ENCODE measurements at places on chromosomes 2 and 18.

DNA sequence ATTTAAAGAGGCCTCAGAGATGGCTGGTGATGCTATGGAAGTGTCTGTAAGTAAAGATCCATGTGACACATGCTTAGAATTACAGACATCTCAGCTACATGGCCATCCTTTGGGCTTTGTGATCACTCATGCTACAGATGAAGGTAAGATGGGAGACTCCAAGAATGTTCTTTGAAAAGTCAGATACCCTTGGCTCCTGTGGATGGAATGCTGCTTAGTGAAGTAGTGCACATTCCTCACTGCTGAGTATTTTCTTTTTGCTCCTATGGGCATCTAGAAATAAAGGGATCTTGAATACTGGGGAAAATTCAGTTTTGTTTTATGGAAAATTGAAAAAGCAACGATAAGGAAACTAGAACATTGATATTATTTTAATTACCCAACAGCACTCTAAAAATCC lies 55.2 kb upstream of the REV1 start:
- no peak for ATAC-seq

- no peak for ATAC-seq
Observed at GRCh38 chr2:16832910-16833309, 167.3 kb upstream of the CYRIA start.

GRCh38 chr2:50808694-50809093 lies 223.2 kb downstream of the NRXN1 start:
- no peak for ATAC-seq

GRCh38 chr2:131026919-131027318 lies 66.3 kb downstream of the FAM168B start:
- no peak for ATAC-seq

- ATAC-seq: no peak
Observed at GRCh38 chr2:12457831-12458230, 258.9 kb upstream of the TRIB2 start.

GRCh38 chr2:201447086-201447485 lies 4.2 kb downstream of the TRAK2 start:
- no peak for ATAC-seq

GRCh38 chr2:140892911-140893637 lies 1237.7 kb downstream of the LRP1B start:
- ATAC-seq: no peak

DNA sequence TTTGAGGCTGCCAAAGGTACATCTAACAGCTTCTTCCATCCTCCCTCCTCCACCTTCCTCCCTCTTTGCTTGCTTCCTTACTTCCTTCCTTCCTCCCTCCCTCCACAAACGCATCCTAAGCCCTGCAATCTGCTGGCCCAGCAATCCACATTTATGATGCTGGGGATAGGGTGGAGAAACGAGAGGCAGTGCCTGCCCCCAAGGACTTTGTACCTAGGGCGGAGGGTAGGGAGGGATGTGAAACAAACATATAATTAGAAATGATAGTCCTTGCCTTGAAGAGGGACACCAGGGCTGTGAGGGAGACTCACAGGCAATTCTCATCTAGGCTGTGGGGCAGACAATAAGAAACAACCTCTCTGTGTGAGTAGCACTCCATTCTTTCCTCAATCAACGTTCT lies 188.3 kb downstream of the ANKRD30B start:
- ATAC-seq: no peak

- peak; percentile 69 for ATAC-seq
Observed at GRCh38 chr2:8754106-8754776, 72.4 kb downstream of the ID2 start.

- ATAC-seq: no peak
Observed at GRCh38 chr2:127096280-127096679, 10.7 kb downstream of the BIN1 start.

DNA sequence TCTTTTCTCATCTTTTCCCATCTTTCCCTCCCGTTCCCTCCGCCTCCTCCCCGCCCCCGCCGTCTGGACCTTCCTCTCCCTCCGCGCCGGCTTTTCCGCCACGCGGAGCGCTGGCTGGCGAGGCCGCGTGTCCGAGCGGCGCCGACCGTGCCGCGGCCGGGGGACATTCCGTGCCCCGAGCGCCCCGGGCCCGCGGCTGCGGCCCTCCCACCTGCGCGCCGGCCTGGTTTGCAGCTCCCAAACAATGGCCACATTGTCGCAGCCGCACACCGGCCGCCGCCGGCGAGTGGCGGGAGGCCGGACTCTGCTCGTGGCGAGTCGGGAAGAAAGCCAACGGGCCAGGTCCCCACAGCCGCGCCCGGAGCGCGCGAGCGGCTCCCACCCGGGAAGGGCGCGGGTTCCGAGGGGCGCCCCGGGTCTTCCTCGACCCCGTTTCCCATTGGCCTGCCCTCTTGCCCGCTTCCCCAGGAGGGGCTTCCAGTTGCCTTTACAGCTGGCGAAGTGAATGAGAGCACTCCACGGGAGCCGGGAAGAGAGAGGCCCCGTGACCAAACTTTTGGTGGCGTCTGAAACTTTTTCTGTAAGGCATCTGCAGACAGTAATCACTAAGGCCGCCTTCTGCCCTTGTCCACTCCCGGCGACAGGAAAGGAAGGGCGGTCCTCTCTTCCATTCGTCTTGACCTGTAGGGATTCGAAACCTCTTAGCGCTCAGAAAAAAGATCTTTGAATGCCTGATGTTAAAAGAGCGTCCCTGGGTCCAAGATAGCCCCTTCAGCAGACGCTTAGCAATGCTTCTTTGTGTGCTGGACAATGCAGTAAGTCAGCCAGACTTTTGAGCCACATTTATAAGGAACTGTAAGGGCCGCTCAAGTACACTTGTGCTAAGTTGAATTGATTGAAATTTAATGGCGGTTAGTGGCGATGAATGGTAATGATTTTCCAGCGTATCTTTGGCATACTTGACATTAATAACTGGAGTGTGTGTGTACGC lies 6.2 kb downstream of the GLI2 start:
- ATAC-seq: peak; percentile 37

- no peak for ATAC-seq
Observed at GRCh38 chr2:200716386-200716785, 95.3 kb upstream of the BZW1 start.

DNA sequence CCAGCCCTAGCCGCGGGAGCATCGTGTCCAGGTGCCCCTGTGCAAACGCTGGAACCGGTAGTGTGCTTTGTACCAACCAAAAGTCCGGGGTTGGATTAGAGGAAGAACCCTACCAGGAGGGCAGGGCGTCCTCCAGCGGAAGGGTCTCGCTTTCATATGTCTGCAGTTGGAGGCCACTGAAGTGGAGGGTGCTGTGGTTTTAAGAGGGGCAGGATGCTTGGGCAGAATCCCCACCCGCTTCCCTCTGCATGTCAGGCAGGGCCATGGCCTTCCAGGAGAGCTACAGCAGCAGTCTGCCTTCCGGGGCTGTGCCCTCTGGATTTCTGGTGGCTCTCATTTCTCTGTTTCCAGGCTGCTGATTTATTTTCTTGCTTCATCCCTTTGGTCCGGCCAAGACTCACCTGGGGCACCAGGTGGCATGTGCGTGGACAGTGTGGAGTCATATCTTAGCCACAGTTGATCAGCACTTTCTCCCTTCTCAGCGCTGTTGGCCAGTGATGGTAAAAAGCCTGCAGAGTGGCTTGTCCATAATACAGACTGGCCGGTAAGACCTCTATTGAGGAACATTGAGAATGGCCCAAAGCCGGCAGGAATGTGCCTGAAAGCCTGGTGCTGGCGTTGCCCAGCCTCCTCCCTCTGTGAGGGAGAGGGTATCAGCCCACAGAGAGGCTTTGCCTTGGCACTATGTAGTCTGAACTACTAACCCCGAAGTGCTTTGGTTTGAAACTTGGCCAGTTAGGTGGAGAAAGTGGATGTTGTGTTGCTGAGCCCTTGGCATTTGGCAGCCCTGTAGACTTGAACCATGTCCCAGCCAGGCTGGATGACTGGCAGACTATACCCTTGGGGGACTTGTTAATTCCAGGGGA lies 1.8 kb downstream of the AGAP1 start:
- ATAC-seq: no peak

DNA sequence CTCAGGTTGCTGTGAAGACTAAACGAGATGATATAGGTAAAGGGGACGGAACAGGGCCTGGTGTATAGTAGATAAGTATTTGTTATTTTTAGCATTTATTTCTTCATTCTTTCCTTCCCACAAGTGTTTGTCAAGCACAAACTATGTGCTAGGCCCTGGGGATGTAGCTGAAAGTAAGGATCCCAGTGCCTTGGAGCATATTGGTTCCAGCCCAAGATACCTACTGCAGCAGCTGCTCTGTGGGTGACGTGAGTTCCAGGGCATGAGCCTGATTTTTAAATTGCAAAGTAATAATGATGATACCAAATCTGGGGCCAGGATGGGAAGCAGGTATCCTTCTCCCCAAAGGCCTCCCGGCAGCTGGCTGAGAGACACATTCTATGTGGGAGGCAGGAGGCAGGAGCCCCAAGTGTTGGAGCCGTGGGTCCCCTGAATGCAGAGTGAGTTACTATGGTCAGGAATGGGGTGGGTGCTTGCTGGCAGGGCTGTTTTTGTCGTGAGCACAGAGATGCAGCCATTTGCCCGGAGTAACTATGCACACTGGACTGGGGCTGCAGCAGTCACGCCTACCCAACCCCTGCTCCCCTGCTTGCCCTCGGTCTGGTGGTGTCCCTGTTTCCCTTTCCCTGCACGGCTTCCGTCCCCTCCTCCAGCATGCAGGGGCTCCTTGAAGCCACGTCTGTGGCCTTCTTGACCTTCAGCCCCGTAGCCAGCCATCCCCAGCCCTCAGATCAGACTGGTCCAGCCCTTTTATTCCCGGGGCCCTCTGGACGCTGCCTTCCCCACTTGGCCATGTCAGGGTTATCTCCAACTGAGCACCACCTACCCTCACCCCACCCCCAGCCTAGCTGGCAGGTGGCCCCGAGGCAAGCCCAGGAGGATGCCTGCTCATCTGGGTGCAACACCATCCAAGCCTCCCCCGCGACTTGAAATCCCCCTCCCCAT lies 52.4 kb downstream of the INHBB start:
- no peak for ATAC-seq

DNA sequence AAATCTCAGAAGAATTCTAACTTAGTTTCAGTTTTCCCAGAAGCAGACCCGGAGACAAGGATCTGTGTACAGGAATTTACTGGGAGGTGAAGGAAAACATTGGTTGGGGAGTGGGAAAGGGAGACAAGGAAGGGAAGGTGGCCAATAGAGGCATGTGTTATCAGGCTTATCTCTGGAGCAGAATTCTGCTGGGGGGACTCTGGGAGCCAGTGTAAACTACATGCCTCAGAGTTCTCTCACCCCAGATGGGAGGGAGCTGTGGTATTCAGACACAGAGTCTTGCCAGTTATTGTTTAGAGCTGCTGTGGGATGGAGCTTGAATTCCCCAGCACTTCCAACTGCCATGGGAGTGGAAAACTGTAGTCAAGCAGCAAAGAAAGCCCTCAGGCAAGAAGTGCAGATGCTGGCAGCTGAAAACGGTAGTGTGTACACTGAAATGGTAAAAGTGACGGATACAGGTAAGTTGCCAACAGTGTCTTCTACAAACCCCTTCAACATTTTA lies 19.0 kb downstream of the DNPEP start:
- peak; percentile 80 for ATAC-seq

DNA sequence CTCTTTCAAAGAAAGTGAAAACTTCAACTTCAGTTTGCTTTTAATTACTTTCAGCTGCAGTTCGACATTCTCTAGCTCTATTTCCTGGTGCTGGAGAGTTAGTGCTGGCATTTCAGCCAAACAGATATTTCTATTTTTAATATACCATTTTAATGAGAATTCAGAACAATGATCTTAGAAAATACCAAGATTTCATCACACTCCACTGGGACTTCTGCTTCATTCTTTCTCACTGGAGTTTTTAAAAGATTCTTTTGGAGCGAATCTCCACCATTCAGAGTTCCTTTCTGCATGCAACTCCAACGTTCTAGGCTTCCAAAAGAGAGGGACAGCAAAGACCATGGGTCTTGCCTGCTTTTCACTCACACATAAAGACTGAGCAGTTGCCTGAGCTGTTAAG lies 94.2 kb downstream of the CABLES1 start:
- no peak for ATAC-seq

- ATAC-seq: no peak
Observed at GRCh38 chr2:152740743-152741328, 22.4 kb downstream of the ARL6IP6 start.

DNA sequence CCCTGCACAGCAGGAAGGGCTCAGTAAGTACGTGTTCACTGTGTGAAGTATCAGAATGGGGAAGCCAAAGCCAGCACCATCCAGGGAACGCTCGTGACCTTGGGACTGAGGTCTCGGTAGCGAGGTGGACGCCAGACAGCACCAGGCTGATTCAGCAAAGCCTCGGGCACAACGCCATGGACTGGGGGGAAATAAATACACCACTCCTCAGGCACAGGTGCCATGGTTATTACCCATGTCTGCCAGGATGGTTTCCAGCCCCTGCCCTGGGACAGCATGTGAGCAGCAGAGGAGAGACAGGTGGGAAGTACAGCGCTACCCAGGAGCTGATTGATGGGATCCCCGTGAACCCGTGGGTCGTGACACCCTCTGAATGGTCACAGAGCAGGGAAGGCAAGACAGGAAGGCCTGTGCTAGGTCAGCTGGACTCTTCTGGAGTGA lies 53.0 kb downstream of the REEP1 start:
- peak; percentile 43 for ATAC-seq

DNA sequence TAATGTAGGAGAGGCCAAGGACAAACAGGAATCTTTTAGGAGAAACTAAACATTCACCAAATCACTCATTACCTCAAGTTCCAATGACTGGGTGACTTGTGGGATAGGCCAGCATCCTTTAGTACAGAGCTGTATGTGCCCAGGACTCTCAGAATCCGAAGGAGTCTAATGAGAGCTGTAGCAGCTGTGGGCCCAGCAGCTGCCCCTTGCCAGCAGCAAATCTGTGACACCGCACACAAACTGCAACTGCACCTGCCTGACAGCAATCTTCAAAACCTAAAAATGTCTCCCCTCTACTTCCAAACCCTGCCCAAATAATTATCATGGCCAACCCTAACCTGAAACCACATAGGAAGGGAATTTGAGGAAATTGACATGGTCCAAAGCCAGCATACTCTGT lies 44.5 kb upstream of the ACVR2A start:
- ATAC-seq: no peak

GRCh38 chr2:143877876-143878530 lies 641.9 kb downstream of the ZEB2 start:
- no peak for ATAC-seq

DNA sequence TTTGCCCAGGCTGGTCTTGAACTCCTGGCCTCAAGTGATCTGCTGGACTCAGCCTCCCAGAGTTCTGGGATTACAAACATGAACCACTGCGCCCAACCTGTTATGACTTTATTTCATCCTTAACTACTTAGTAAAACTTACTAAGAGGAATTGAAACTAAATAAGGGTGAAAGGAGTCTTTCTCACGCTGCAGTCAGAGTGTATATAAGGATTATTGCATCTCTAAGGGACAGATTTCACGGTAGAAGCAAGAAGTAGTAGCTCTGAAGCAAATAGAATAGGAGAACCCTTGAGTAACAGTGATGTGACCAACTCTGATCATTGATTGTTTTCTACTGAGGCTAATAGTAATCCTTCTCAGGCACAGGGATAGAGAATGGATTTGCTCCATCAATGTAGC lies 960.1 kb downstream of the CPS1 start:
- no peak for ATAC-seq

DNA sequence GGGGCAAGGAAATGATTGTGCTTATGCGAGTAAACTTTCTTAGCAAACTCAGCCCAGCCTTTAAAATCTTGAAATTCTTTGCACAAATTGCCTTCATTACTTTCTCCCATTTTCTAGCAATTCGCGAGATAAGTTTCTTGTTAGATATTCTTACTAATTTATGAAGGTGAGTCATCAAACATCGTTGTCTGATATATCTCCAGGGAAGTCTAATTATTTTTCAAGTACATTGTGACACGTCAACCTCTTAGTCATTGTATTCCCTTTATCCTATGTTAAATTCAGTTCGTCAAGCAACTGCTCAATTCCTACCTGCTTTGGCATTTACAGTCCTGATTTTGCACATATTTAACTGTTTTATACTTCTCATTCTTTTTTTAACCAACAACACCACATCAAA lies 854.5 kb upstream of the CRIM1 start:
- ATAC-seq: no peak
